Inflammatory macrophage (primary cell): ENCODE measurements at places on chromosomes 5 and 9.

- DNase-seq = no peak
These were observed 229.9 kb downstream of the EBF1 start for GRCh38 chr5:158869854-158870253.

DNA sequence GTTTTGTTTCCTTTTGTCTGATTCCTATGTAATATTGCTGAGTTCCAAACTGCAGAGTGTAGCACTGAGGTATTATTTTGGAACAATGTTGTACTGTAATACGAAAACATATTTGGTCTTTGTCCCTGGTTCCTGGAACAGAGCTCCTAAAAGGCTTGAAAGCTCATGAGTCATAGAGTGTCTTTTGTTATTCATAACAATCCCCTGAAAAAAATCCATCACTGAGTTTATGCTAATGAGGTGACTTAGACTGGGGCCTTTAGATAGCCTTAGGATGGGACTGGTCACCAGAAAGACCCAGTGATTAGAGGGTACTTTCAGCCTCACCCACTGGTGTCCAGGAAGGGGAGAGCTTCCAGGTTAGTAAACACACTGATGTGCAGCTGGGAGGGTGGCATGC lies 132.7 kb upstream of the POU5F2 start:
- no peak for DNase-seq

- DNase-seq = no peak
These were observed 66.3 kb downstream of the C9orf50 start for GRCh38 chr9:129554649-129555048.

- DNase-seq = no peak
These were observed 1.4 kb downstream of the CCDC187 start for GRCh38 chr9:136302527-136302926.

GRCh38 chr5:176413255-176413565 lies 3.1 kb downstream of the CLTB start:
- DNase-seq = no peak

GRCh38 chr9:131584858-131585257 lies 39.5 kb downstream of the PRRT1B start:
- no peak for DNase-seq

- DNase-seq = peak; percentile 71
These were observed 77.6 kb upstream of the CEP78 start for GRCh38 chr9:78158286-78158685.

DNA sequence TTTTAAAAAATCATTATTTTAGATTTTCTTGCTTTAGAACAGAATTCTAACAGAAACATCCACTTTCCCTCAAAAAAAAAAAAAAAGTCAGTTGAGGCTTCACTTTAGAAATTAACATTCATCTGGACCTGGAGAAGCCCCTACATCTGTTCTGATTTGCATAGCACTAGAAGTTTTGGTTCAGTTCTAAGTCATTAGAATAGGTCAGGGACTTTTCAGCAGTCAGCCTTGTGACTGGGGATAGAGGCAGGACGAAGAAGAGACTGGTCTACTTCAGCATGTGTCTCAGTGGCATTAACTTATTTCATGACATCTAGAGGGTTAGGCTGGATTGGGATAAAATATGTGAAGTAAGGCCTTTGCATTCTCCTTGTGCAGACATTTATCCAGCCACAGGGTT lies 215.8 kb upstream of the DAB2 start:
- no peak for DNase-seq

- no peak for DNase-seq
These were observed 98.0 kb downstream of the ENC1 start for GRCh38 chr5:74542482-74542881.

DNA sequence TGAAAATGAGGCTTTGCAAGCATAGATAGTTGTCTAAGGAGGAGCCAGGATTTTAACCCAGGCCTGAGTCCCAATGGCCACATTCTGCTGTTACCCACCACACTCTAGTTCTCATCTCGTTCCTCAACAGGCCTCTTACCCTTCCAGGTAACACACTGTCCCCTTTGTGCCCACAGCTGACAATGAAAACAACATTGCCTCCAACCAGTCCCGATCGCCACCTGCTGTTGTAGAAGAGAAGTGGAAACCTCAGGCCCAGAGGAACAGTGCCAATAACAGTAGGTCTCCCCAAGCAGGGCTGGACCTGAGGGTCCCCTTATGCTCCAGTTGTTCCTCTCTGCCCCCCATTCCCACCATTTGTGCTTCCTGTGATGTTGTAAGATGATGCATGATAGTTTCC lies 30.4 kb downstream of the AMBP start:
- DNase-seq = no peak

DNA sequence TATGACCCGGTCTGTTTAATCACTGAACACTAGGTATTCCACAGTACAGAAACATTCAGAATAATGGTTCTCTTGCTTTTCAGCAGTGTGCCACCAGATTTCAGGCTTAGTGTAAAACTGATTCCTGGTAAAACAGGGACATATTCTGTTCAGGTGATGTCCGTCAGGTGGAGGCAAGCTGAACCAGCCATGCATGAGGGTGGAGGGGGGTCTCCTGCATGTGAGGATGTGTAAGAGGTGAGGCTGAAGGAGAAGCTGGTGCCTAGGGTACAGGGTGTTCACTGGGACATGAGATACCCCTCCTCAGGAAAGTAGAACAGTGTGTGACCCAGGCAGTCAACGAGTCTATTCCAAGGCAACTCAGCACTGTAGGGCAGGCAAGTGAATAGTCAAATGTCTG lies 563.9 kb downstream of the BNC2 start:
- DNase-seq = no peak

DNA sequence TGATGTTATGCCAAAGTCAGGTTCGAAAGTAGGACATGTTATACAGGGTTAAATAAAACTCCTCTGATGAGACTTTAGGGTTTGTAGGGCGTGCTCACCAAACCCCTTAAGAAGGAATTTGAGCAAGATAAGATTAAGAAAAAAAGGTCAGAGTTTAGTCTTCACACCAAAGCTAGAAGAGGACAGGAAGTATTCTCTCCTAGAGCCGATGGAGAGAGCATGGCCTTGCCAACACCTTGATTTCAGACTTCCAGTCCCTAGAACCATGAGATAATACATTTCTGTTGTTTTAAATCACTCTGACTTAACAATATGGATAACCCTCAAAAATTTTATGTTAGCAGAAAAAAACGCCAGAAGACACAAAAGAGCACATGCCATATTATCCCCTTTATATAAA lies 16.3 kb upstream of the PLCXD3 start:
- DNase-seq = no peak

GRCh38 chr5:63025679-63026078 lies 447.1 kb downstream of the LRRC70 start:
- DNase-seq = no peak

GRCh38 chr5:56310711-56311204 lies 77.6 kb upstream of the ANKRD55 start:
- DNase-seq = no peak

GRCh38 chr5:149839761-149840160 lies 104.8 kb downstream of the PDE6A start:
- DNase-seq = no peak

- DNase-seq = no peak
These were observed 18.3 kb upstream of the IFNK start for GRCh38 chr9:27505744-27506161.

DNA sequence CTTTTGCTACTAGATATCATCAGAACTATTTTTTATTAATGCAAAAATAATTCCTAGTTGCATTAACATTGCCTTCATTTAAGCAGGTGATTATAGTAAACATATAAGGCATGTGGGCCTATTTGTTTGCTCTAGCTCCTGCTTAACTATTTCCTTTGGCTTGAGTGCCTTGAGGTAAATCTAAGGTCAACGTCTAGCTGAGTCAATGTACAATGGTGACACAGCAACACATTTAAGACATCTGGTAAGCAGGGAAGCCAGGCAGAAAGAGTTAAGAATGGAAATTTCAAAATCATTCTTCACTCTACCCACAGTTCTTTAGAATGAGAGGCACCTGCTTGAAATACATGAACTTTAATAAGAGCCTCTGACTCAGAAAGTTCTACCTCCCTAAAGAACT lies 111.9 kb upstream of the FST start:
- no peak for DNase-seq

DNA sequence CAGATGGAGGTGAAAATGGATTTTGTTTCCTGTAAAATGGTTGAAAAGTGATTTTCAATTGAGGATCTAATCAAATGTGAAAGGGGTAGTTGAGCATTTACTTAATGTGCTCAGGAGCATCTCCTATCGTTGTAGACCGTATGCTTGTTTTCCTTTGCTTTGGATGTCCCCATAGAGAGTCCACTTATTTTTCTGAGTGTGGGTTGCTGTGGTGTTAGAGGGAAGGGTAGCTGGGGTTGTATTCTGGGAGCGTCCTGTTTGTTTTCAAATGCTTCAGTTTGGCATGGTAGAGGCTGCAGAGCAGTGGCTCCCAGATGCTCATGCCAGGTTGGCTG lies 154.1 kb downstream of the MAT2B start:
- DNase-seq = no peak

DNA sequence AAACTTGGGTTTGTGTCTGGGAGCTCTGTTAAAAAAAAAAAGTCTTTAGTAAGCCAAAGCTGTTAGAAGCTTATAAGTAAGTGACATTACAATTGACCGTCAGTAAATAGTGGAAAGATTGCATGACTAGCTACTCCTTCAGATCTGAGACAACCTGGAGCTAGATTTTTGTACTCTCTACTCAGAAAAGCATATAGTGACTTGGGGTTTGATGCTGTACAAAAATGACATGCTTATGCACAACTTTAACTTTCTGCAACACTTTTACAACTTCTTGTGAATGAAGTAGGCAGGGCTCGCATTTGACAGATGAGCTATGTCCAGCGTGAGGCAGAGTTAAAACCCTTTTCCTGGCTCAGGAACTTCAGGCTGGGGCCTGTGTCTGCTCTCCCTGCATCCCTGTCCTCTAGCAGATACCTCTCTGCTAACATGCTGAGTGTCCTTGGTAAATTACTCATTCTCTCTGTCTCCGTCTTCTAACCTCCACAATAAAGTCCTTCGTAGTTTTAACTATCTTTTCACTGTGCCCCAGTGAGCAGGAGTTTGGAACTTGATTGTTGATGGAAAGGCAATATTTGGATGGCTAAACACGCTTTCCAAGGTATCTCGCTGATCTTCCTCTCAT lies 471 bp upstream of the GHR start:
- no peak for DNase-seq

- no peak for DNase-seq
These were observed 122.4 kb upstream of the MVB12B start for GRCh38 chr9:126204197-126204596.

DNA sequence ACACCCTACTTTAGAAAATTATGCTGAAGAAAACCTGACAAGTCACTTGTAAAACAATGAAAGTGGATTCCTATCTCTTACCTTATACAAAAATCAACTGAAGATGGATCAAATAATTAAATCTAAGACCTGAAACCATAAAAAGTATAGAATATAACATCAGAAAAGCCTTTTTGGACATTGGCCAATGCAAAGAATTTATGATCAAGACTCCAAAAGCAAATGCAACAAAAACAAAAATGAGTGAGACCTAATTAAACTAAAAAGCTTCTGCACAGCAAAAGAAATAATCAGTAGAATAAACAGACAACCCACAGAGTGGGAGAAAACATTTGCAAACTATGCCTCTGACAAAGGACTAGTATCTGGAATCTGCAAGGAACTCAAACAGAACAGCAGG lies 303.0 kb upstream of the CDH9 start:
- DNase-seq = no peak

GRCh38 chr9:38067859-38068681 lies 957 bp downstream of the SHB start:
- DNase-seq = no peak

GRCh38 chr9:114518599-114519022 lies 13.3 kb upstream of the WHRN start:
- no peak for DNase-seq

DNA sequence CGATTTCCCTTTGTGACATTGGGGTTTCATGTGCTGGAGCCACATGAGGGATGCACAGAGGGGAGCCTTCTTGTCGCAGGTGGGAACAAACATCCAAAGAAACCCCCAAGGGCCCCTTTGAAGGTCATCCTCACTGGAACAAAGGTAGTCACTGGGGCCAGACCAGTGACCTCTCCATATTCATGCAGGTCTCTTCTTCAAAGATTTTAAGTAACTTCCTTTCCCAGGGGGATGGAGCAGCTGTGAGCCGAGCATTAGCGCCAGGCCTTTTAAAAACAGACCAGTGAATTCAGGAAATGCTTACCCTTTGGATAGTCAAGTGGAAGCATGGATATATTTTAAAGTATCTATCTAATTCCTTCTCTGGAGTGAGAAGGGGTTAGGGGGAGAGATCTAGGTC lies 33.0 kb downstream of the DAPK1 start:
- no peak for DNase-seq

DNA sequence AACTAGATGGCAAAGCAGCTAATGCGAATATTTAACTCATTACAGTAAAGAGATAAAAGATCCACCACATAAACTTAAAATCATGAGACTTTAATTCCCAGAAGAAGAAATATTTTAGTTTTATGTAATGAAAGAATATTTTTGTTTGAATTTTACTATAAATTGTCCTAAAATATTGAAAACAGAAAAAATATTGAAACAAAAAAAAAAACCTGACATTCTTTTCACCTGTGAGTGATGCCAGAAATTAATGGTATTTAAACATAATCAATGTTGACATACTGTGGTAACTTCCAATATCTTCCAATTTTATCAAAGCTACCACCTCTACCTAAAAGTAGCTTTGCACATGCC lies 153.2 kb downstream of the MEF2C start:
- no peak for DNase-seq

GRCh38 chr5:2201832-2202231 lies 319.1 kb upstream of the IRX4 start:
- no peak for DNase-seq
